ENCODE measurements at places on chromosomes 7 and 10. TPM values are rescaled to one million over a fixed set of nuclear protein-coding genes. Genes with fewer than 3 reads are reported as not detected.

MALRD1 gene
- total RNA-seq, result 0.13 TPM

TAS2R4 gene
- 0.33 TPM for total RNA-seq

DNA sequence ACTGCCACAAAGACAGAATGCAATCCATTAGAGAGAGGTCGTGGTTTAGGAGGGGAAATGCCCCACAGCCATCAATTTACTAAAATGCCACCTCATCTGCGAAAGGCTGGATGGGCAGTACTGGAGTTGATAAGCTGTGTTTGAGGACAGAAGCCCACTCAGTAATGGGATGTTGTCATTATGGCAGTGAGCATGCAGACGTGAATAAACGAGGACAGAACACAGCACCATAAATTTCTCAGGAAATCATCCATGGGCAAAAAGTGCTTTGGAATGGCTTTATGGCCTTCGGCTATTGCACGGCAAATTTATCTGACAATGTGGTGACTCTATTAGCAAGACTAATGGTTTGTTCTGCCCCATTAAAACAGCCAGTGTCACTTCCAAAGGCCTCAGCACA, 15.9 kb upstream of the C10orf53 start:
- no peaks in the 10 kb centered on the region for H3K27me3 ChIP-seq
- DNase-seq, result no peak
- H3K36me3 ChIP-seq, result no peaks in the 10 kb centered on the region
- no peak overlapping the region for H3K4me3 ChIP-seq
- no peaks in the 10 kb centered on the region for H3K4me1 ChIP-seq

DRGX gene
- total RNA-seq, result not detected

- peak overlapping the region; percentile 83 for H3K4me3 ChIP-seq
- peaks cover 8% of the 10 kb centered on the region for H3K4me1 ChIP-seq
- no peaks in the 10 kb centered on the region for H3K36me3 ChIP-seq
- no peaks in the 10 kb centered on the region for H3K27me3 ChIP-seq
- no peak for DNase-seq
Measured at GRCh38 chr10:23096802-23097549, 1.6 kb downstream of the MSRB2 start.

GRCh38 chr10:79336739-79337138, 10.5 kb upstream of the PPIF start:
- peaks cover 4% of the 10 kb centered on the region for H3K4me1 ChIP-seq
- DNase-seq, result no peak
- no peaks in the 10 kb centered on the region for H3K27me3 ChIP-seq
- no peaks in the 10 kb centered on the region for H3K36me3 ChIP-seq
- no peak overlapping the region for H3K4me3 ChIP-seq
- no peak overlapping the region for H3K27ac ChIP-seq

GRCh38 chr7:18450019-18450418, 45.5 kb upstream of the HDAC9 start:
- no peak overlapping the region for H3K4me3 ChIP-seq
- no peak for DNase-seq
- no peaks in the 10 kb centered on the region for H3K27me3 ChIP-seq
- H3K36me3 ChIP-seq, result no peaks in the 10 kb centered on the region

DNA sequence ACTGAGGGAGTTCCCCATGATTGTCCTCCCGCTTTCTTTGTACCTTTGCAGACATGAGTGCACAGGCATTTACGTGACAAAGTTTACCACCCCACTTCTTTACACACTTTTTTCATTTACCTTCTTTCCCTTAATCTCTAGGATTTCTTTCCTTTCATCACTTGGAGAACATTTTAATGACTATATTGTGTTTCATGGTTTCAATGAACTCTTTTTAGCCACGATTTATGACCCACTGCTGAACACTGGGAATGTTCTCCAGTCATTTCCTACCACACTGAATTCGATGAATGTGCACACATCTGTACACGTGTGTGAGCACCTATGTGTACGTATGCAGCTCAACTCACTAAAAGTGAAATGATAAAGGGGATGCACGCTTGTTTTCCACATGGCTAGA, 371.7 kb upstream of the IGFBP3 start:
- H3K27me3 ChIP-seq, result no peaks in the 10 kb centered on the region
- no peaks in the 10 kb centered on the region for H3K36me3 ChIP-seq
- H3K27ac ChIP-seq, result no peak overlapping the region
- H3K4me3 ChIP-seq, result no peak overlapping the region

DNA sequence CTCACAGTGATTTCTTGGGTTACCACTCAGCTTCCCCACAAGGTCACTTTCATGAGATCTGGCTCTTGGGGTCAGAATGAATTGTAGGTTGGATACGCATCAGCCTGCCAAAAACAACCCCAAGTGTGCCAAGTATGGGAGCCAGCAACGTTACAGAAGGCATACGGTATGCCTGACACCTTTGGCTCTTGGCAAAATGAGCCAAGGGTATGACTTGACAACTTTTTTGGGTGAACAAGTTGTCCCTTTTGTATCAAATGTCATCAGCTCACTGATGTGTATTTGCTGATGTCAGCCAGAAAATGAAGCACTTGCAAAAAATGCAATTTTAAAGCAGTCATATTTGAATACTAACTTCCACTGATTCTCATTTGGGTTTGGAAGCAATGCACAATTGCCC, 168.4 kb downstream of the CACNB2 start:
- no peak for DNase-seq
- H3K27me3 ChIP-seq, result no peaks in the 10 kb centered on the region
- H3K4me1 ChIP-seq, result no peaks in the 10 kb centered on the region
- no peaks in the 10 kb centered on the region for H3K36me3 ChIP-seq

All from GM12878 (cell line).